HS-5 (cell line): ENCODE measurements at places on chromosomes 7 and 10.
A peak's percentile ranks its signal among the peaks of the same experiment; 100 is the strongest.

- no peak for DNase-seq
Measured at GRCh38 chr10:92657024-92657423, 32.7 kb upstream of the HHEX start.

GRCh38 chr7:148382596-148382995, 208.0 kb upstream of the C7orf33 start:
- no peak for DNase-seq

- no peak for DNase-seq
Measured at GRCh38 chr7:73984481-73985205, 43.3 kb upstream of the ELN start.

GRCh38 chr7:142111499-142111898, at the start of gene MGAM2:
Gene MGAM2, plus strand, starts transcription at chr7:142111718. Its CDS starts 5,156 bp downstream, at chr7:142116874.
- DNase-seq = no peak

- no peak for DNase-seq
Measured at GRCh38 chr10:55233505-55233904, 432.5 kb upstream of the PCDH15 start.

- no peak for DNase-seq
Measured at GRCh38 chr10:76997631-76998030, 640.0 kb downstream of the KCNMA1 start.

GRCh38 chr7:17725821-17726220, 214.5 kb downstream of the SNX13 start:
- no peak for DNase-seq

GRCh38 chr10:100748231-100749058, 3.1 kb downstream of the PAX2 start:
- no peak for DNase-seq

- no peak for DNase-seq
Measured at GRCh38 chr7:134854816-134855215, 75.4 kb downstream of the CALD1 start.

DNA sequence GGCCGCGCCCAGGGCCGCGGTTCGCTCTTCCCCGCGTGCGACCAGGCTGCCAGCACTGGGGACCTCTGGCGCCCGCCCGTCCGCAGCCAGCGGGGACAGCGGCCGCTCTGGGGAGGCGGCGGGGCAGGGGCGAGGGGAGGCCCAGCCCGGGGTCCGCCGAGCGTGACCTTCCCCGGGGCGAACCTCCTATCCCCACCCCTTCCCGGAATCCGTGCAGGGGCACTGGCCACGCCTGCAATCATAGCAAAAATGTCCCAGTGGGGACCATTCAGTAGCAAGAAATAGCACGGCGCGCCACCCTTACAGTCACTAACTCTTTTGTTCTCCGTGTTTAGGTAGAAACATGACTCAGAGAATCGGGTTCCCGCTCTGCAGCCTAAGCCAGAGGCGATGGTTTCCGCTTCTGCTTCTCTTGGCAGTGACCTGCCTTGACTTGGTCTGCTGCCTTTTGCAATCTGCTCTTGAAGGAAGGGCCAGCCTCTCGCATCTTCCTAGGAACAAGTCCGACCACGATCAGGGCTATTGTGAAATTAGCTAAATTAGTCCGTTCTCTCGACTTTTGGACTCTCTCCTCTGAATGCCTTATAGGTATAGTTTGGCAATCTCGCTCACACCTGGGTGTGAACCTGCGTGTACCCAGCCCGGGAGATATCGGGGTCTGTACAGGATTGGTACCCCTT, 79.3 kb upstream of the ACBD5 start:
- no peak for DNase-seq

DNA sequence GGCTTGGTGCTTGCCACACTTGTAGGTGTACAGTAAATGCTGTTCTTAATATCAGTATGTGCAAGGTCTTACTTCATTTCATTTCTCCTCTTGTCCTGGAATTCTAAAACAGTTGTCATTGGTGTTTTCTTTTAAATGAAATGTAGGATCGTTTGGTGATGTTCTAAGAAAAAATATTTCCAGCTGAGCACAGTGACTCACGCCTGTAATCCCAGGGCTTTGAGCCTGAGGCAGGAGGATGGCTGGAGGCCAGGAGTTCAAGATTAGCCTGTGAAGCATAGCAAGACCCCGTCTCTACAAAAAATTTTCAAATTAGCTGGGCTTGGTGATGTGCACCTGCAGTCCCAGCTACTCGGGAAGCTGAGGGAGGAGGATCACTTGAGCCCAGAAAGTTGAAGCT, 32.6 kb upstream of the ELN start:
- no peak for DNase-seq

DNA sequence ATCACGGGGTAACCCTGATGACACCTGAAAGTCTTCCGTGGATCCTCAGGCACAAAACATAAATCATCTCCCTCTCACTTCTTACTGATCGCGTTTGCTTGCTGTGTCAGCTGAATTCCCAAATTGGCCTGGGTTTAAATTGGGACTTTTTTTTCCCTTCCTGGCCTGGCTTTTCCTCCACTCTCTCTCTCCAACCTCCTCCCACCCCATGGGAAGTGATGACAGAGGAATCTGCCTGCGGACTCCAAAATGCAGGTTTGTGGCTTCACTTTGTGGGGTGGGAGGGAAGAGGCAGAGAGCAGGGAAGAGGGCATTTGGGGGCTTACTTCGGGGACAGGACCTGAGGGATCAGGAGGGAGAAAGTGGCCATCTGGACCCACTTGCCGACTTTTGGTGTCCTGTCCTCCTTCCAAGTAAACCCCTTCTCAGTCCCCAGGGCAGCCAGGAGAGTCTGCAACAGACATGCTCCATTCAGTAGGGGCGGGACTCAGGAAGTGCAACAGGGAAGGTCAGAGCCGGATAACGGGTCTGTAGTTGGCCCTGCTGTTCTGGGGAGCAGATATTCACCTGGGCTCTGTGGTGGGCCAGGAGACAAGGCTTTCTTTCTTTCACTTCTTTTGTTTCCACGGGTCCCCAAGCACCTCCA, 172.7 kb downstream of the PLXNA4 start:
- no peak for DNase-seq

GRCh38 chr7:17131983-17132655, 166.3 kb upstream of the AHR start:
- no peak for DNase-seq

- DNase-seq = no peak
Measured at GRCh38 chr10:28991333-28992270, 297.3 kb upstream of the LYZL1 start.

DNA sequence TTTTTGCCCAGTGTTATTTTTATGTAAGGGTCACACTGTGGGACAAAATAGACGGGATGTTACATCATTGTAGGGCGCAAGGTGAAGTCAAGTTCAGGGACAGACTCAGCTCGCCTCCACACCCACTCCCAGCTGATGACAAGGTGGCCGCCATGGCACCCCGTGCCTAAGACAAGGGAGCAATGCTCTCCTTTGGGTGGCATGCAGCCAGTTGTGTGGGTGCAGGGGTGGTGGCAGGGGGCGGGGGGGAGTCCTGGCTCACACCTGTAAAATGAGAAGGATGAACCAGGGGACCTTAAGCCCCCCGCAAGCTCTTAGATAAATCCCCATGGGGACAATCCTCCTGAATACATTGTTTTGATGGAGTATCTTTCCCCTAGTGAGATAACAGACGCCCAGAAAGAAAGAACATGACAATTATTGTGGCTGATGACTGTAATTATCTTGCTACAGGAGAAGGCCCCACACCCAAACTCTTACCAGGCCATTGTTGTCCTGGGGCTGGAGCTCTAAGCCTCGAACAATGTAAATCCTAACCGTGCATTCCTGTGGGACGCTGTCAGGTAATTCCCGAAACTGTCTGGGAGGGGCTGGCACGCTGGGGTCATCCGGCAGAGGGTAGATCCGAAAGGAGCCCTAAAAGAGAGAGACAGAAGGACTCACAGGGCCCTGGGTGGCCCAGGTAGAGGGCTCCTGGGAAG, 148.7 kb downstream of the MYOF start:
- DNase-seq = no peak

DNA sequence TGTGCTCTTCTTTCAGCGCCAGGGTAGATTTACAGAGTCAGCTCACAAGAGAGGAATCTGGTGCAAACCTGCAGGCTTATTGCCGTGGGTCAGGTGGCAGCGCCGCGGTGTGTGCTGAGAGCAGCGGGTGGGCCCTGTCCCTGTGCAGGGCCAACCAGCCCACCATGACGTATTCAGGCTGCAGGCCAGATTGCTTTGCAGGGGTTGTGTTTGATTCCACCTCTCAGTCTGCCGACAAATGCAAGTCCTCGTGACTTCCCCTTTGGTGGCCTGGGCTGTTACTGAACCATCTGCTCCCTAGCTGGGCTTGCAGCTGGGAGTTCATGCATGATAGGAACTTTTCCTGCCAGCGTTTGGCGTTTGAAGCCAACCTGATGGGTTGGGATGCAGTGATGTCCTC, 66.7 kb upstream of the LEP start:
- no peak for DNase-seq

GRCh38 chr7:136214356-136214755, 237.2 kb upstream of the MTPN start:
- no peak for DNase-seq

DNA sequence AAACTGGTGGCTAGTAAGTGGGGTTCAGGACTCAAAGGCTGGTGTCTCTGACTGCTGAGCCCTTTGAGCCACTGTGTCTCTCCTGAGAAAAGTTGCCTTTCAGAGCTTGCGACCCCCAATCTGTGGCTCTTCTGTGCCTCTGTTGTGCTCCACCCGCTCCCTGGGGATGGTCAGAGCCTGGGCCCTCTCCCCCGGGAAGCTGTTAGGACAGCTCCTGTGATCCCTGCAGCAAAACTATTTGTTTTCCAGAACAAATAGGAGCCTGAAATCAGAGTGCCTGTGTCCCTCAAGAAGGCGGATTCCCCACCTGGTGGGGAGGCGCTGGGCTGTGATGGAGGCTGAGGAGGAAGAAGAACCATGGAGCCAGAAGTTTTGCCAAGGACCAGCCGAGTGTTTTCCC, 56.4 kb upstream of the MXI1 start:
- no peak for DNase-seq

DNA sequence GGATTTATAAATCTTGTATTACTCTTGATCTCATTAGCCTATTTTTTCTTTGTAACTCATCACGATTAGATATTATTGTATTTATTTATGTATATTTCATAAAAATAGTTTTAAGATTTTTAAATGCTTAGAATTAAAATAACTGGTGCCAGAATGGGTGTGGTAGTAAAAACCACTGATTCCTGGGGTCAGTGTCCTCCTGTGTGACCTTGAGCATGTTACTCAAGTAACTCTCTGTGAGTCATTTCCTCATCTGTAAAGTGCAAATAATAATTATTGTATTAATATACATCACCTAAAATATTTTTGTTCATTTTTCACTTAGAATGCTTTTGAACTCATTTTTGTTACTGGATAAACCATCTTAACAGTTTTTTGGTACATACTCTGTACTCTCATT, 91.3 kb upstream of the TMEM229A start:
- DNase-seq = no peak

DNA sequence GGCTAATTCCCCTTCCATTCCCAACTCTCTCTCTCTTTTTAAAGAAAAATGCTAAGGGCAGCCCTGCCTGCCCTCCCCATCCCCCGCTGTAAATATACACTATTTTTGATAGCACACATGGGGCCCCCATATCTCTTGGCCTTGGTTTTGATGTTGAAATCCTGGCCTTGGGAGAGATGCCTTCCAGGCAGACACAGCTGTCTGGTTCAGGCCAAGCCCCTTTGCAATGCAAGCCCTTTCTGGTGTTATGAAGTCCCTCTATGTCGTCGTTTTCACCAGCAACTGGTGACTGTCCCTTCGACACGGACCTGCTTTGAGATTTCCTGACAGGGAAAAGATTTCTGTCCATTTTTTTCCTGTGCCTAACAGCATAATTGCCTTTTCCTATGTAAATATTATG, 3.0 kb downstream of the ADRA2A start:
- DNase-seq = no peak

DNA sequence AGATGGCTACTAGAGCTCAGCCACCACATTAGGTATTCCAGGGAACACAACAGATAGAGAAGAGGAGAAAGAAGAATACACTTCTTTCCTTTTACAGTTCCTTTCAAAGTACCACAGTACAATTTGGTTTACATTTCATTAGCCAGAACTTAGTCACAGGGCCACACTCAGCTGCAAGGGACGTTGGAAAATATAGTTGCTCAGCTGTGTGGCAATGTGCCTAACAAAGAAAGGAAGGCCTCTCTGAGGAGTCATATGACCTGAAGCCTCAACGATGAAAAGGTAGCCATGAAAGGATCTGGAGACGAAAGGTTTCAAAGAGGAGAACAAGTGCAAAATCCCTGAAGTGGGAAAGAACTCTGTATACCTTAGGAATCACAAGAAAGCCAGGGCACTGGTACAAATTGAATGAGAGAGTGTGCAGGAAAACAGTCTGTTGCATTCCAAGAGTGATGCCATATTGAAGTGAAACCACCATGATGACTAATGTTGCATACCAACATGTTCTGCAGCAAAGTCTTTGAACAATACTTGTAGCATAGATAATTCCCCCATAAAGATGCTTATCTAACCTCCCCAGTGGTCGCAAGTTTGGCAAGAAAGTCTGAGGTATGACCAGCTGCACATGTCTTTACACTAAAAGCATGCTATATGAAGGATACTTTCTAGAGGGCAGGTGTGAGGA, 278.9 kb downstream of the HPSE2 start:
- DNase-seq = peak; percentile 39

DNA sequence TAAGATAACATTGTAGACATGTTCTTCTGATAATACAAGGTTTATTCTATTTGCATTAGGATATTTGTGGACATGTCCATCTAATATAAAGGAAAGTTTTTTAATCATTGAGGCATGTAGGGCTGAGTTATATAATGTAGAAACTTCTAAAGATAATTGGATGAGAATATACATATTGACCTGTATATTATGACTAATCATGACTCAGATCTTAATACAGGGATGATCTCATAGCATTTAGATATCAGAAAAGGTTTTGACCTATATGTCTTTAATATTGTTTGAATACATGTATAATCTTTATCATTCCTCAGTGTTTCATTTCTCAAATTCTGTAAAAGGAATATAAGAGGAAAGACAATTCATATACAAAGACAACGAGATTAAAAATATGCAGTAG, 39.2 kb downstream of the CD36 start:
- peak; percentile 6 for DNase-seq

- no peak for DNase-seq
Measured at GRCh38 chr7:5689716-5690115, 91.7 kb downstream of the RNF216 start.

GRCh38 chr10:16597656-16598055, 76.0 kb upstream of the C1QL3 start:
- DNase-seq = no peak

- DNase-seq = no peak
Measured at GRCh38 chr10:123614888-123615287, 51.3 kb upstream of the GPR26 start.

- DNase-seq = no peak
Measured at GRCh38 chr7:33428415-33428814, 299.1 kb downstream of the BBS9 start.
